ENCODE measurements at places on chromosomes 13 and 19.

DNA sequence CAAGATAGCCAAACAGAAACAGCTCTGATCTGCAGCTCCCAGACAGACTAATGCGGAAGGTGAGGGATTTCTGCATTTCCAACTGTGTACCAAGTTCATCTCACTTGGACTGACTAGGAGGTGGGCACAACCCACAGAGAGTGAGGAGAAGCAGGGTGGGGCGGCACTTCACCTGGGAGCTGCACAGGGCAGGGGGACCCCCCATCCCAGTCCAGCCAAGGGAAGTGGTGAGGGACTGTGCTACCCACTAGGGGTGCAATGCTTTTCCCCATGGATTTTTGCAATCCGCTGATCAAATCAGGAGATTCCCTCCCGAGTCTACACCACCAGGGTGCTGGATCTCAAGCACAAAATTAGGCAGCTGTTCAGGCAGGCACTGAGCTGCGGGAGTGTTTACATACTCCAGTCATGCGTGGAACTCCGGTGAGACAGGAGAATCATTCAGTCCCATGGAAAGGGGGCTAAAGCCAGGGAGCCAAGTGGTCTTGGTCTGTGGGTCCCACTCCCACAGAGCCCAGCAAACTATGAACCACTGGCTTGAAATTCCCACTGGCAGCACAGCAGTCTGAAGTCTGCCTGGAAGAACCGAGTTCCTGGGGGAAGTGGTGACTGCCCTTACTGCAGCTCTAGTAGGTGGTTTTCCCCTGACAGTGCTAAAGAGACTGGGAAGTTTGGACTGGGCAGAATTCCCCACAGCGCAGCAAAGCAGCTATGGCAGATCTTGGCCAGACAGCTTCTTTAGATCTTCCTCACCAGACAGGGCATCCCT lies 85.1 kb upstream of the UFM1 start:
- no peak for DNase-seq

- no peak for DNase-seq
These were observed 88.3 kb downstream of the COL4A1 start for GRCh38 chr13:110218581-110219201.

DNA sequence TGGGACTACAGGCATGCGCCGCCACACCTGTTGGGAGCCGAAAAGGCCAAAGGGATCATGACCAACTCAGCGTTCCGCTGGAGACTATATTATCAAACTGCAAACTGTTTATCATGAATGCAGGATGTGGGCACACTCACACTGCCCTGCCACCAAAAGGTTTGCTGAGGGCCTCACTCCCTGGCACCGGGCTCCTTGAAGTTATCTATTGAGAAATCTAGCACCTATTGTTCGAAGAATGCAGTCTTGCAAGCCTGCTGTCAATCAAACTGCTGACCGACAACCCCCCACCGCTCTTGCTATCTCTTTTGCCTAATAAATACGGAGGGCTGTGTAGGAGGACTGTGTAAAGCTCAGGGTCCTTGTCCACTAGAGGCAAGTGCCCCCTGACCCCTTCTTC lies 5.2 kb upstream of the ZNF836 start:
- DNase-seq = no peak

GRCh38 chr13:95480791-95481780 lies 71.4 kb upstream of the CLDN10 start:
- DNase-seq = no peak

- DNase-seq = no peak
These were observed 541.8 kb upstream of the KLF12 start for GRCh38 chr13:74675972-74676371.

GRCh38 chr13:34701919-34702318 lies 240.2 kb upstream of the NBEA start:
- DNase-seq = no peak

GRCh38 chr13:44206434-44206833 lies 167.2 kb upstream of the SERP2 start:
- no peak for DNase-seq

- DNase-seq = no peak
These were observed 26.2 kb upstream of the MIER2 start for GRCh38 chr19:370641-371330.

DNA sequence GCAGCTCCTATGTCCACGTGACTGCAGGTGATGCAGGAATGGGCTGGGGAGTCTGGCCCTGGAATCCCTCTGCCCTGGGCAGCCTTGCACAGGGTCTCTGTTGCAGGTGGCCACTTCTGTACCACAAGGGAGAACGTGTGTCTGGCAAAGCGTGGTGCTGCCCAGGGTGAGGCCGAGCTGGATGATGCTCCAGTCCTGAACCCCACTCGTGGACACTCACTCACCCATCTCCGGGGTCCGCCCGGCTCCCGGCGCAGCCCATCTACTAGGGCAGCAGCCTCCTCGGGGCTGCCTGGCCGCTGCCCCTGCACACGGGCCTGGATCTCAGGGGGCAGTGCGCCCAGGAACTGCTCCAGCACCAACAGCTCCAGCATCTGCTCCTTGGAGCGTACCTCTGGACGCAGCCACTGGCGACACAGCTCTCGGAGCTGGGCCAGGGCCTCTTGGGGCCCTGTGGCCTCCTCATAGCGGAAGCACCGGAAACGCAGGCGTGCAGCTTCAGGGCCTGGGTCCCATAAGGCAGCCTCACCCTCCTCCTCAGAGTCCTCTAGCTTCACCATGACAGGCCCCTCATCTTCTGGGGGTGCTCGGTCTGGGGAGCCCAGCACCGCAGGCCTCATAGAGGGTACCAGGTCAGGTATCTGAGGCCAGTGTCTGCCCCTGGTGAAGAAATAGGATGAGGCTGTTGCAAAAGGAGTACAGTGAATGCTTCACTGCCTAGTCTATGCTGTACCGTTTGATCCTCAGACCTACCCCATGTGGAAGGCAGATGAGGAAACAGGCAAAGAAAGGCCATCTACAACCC lies 2.2 kb downstream of the MZF1 start:
- no peak for DNase-seq

DNA sequence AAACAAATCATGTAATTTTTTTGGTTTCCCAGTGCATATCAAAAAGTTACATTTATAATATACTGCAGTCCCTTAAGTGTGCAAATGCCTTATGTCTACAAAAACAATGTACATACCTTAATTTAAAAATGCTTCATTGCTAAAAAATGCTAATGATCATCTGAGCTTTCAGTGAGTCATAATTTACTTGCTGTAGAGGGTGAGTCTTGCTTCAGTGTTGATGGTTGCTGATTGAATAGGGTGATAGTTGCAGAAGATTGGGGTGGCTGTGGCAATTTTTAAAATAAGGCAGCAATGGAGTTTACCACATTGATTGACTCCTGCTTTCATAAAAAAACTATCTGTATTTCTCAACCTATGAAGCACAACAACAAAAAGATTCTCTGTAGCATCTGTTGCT lies 613.9 kb downstream of the TBC1D4 start:
- DNase-seq = no peak

Measured in stimulated activated CD8-positive, alpha-beta memory T cell treated with anti-CD3 and anti-CD28 coated beads, Interleukin-4, amount 100 ng/mL, for 1 hour (primary cell).